ENCODE measurements at places on chromosomes 11 and 22.

DNA sequence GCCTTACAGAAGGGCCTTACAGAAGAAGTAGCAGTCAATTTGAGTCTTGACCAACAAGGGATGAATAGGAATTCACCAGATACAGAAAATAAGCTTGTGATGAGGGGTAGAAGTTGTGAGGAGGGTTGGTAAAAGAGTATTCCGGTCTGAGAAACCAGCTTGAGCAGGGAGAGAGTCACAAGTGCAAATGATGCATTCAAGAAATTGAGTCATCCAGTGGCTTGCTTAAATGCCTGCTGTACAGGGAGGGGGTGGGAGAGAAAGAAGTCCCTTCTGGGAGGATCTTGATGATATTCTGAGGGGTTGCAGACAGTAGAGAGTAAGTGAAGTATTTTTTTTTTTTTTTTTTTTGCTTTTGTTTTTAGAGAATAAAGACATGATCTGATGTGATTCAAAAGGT lies 9.2 kb downstream of the CCKBR start:
- DNase-seq = no peak

DNA sequence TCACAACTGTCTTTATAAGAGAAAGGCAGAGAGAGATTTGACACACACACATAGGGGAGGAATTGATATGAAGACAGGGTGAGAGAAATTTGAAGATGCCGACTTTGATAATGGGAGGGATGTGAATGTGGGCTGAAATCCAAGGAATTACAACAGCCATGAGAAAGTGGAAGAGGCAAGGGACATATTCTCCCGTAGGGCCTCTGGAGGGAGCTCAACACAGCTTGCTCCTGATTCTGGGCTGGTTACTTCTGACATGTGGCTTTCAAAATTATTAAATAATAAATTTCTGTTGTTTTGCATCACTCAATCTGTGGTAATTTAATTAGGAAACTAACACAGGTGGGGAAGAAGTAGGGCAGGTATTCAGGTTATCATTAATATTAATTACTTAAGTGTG lies 282.9 kb downstream of the LUZP2 start:
- peak; percentile 58 for DNase-seq

- DNase-seq = no peak
Measured at GRCh38 chr22:47164514-47165337, 402.3 kb downstream of the TBC1D22A start.

DNA sequence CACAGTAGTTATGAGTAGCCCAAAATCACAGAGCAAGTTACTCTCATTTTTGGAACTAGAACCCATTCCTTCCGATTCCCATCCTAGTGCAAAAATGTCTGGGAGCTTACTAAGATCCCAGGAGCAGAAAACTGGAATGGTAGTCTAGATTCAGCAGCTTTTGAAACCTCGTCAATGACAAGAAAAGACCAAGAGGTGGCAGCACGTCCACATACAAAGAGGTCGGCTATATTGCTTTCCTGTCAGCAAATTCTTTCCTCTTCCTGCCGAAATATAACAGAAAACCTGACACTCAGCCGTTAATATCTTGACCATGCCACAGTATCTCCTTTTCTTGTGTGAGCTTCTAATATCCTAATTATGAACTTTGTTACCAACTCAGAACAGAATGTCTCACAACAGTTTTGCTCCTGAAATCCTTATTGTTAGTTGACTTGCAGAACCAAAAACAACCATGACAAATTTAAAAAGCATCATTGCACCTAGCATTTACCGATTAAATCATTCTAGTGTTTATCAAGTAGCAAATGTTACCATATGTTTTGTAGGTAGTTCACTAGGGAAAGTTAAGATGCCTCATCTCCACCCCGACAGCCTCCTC lies 92.8 kb upstream of the OR9G4 start:
- DNase-seq = peak; percentile 77

DNA sequence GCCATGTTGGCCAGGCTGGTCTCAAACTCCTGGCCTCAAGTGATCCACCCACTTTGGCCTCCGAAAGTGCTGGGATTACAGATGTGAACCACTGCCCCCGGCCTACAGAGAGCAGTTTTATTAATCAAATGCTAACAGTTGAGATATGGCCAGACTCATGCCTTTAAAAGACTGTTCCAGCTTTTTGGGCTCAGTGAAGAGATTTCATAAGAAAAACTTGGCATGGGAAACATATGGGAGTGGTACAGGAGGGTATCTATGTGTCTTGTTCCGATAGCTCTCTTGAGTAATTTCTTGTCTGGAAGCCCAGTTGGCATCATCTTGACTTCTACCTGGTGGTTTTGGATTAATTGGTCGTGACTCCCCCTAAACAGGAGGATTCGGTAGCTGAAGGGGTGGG lies 8.2 kb upstream of the SLC37A4 start:
- DNase-seq = no peak

DNA sequence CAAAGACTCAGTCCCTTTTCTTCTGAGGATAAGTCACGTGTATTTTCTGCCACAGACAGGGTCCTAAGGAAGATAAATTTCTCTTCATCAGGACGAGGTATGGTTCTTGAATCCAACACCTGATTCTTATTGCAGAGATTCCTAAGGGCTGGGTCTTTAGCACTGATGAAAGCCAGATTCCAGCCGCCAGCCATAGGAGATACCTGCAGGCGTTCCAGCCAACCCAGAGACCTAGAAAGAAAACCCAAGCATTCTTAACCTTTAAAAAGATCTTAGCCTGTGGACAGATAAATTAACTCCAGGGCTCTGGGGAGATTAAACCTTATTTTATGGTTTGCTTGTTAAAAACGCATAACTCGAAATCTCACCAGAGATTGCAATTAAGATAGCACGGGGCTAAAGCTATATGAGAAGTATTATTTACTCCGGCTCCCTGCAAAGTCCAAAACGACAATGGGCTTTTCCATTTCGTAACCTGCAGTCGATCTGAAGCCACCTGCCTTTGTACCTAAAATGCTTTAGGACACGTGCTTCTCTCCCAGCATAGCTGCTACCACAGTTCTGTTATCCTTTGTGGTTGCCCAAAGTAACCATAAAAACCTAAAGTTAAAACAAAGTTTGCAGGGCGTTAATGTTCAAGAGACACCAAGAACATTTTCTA lies 104.5 kb downstream of the NXPE2 start:
- no peak for DNase-seq

DNA sequence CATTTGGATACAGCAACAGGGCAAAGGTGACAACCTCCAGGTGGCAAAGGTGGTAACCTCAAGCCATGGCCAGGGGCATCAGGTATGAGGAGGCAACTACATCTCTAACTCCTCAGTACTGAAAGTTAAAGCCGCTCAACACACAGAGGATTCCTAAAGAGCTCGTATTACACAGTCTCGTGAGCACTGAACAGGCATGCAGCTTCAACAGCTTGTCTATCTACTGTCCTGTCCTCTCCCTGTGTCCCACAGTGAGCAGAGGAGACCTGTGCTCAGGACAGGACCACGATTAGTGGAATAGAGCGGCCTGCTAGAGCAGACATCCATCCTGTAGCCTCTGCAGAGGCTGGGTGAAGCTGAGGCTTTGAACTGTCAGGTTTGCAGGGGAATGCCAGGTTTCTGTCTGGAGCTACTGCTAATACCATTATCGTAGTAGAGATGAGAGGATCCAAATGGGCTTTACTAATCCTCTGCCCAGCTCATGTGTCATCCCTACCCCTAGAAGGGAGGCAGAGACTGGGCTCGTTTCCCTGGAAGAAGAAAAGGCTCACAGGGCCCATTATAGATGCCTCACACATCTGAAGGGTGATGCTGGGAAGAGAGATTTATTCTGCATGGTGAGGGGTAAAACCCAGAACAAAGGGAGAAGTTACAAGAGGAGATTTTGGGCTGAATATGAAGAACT lies 415.2 kb downstream of the LARGE1 start:
- no peak for DNase-seq

DNA sequence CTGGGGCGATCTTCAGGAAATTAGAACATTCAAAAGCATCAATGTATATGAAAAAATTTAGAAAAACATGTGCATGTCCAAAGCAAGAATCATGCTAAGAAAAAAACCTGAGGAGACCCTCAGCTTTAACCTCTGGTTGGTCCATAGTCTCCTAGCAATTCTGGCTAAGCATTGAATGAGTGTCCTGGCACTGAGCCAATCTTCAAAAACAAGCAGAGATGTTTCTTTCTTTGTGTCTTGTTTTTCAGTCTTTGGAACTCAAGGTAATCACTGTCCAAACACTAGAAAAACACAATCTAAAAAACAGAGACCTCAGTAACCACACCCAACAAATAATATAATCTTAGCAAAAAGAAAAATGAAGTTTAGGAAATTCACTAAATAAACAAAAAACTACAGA lies 205.4 kb upstream of the CARD18 start:
- peak; percentile 31 for DNase-seq

DNA sequence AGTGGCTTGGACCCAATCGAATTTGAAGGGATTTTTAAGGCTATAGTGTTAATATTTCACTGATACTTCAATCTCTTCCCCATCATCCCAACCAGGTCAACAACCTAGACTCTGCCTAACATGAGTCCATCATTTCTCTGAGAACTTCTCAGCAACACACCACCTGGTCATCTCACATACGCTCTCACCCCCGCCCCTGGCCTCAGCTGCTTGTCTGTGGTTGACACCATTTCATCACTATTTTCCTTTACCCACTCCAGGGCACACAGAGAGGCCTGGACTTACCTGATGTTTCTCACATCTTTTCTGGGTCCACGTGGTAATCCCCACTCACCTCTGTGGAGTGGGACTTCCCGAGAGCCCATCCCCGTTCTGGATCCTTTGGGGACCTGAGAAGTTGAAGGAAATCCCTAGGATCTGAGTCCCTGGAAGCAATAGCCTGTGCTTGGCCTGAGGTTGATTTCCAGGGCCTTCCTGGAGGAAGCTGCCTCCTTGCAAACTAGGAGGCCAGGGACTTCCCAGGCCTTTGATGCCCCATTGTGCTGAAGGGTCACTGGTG lies 3.2 kb downstream of the P2RX3 start:
- DNase-seq = no peak

- DNase-seq = no peak
Measured at GRCh38 chr22:32222991-32223390, 18.1 kb upstream of the RFPL2 start.

DNA sequence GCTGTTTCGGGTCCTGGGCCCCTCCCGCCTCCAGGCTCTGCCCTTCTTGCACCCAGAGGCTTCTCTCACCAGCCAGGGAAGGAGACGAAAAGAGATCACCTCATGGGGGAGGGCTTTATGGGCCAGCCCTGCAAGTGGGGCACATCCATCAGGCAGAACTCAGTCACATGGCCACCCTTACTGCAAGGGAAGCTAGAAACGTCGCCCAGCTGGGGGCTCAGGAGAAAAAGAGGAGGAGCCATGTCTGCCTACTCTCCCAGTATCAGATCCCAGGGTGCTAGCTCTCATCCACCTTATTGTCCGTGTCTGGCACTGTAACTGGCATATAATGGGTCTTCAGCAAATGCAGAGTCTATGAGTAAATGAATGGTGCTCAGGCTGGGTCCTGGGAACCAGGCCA lies 24.2 kb downstream of the MFNG start:
- DNase-seq = no peak

- DNase-seq = no peak
Measured at GRCh38 chr11:128568166-128568778, 19.1 kb downstream of the ETS1 start.

DNA sequence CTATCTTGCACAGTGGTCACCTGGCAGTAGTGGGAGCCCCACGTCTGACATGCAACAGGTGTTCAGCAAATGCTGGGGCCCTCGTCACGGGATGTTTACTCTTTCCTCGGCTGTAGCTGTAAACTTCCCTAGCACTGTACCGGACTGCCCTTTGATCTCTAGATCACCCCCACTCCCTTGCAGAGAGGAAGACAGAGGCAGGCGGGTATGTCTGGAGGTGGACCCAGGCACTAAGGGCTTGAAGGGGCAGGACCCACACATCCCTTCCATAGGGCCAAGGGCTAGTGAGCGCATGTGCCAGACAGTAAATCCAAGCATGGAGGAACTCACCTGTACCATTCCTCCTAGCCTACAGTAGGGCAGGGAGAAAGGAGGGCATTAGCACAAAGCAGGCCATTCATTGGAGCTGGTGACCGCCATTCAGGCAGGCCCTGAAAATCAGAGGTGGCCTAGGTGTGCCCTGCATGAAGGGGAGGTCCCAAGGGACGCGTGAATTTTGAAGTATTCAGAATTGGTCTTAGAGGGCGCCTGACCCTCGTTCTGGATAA lies 1.9 kb upstream of the SMTN start:
- no peak for DNase-seq

GRCh38 chr22:40855071-40855978 lies 1.1 kb downstream of the ST13 start:
- peak; percentile 63 for DNase-seq

DNA sequence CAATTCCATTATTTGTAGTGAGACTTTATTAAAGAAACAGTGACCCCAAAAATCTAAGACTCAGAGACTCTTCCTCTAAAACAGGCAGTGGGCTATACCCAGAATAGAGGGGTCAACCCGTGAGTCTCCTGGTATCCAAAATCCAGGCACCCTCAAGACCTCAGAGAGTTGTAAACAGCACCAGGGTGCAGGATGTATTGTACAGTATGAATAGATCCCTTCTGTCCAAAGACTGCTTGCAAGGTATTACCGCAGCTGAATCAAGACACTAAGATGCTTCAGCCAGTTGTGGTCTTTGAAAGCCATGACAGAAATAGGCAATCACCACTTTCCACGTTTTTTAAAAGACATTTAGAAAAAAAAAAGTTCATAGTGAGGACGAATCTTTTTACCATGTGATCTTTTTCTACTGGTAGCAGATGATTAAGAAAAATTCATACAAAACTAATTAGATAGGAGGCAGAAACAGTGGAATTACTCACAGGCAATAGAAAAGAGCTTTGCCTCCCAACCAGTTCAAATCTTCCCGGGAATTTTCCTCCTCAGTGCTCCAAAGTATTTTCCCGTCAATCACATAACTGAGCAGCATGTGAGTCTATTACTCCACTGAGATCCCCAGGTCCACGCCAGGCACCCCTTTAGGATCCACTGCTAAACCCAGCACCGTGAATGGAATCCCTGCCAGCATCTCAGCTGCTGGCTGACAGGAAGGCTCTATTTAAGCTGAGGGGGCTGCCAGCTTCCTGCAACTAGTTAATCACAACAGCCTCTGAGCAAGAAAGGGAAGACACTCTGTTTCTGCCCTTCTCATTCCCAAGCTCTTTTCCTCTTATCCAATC lies 113.1 kb downstream of the ETS1 start:
- no peak for DNase-seq

DNA sequence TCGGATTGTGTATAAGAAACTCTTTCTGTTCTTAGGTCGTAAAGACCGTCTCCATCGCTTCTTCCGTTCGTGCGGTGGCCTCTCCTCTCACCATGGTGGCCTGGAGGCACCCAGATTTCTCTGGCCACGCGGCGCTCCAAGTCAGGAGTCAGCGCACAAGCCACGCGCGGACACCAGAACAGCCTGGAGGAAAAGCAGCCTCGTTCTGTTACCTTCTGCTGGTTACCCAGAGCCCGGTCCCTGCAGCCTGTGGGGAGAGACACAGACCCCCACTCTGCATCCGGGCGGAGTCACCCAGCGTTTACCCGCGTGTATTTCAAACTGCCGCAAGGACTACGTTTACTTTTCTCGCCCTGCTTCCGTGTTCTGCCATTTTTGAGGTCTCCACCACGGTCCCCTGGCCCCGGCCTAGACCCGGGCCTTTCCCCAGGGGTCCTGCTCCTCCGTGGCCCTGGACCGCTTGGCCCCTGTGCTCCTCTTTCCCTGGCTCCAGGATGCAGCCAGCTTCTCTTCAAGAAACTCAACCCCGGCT lies 776.1 kb downstream of the BRD1 start:
- no peak for DNase-seq

- DNase-seq = peak; percentile 5
Measured at GRCh38 chr11:15716550-15716949, 601.8 kb downstream of the INSC start.

- DNase-seq = no peak
Measured at GRCh38 chr11:115845872-115846271, 341.7 kb upstream of the CADM1 start.

GRCh38 chr11:72762641-72763304 lies 10.6 kb upstream of the ARAP1 start:
- DNase-seq = no peak

Measured in choroid plexus epithelial cell (primary cell).